Natural killer cell treated with Interleukin-12 subunit alpha and Interleukin-12 subunit beta and Interleukin-15 and Interleukin-18, amount 100 ng/mL, for 72 hours (primary cell): ENCODE measurements at places on chromosomes 13 and 19. TPM values are rescaled to one million over a fixed set of nuclear protein-coding genes. Genes with fewer than 3 reads are reported as not detected.

The MYO16 gene
- not detected for total RNA-seq

The TPP2 gene
- 60.2 TPM for total RNA-seq

DNA sequence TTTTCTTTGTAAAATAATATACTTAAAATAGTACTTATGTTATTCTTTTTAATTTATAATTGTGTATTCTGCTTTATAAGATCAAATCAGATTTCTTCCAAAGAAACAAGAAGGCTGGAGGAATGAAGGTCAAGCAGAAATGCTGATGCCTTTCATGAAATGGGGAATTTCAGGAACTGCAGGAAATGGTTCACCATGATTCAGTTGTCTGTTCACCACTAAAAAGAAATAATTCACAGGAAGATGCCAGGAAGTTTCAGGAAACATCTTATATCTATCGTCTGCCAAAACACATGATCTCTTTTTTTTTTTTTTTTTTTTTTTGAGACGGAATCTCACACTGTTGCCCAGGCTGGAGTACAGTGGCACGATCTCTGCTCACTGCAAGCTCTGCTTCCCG is 15.7 kb upstream of the SCEL start:
- H3K27ac ChIP-seq = no peak overlapping the region
- H3K27me3 ChIP-seq = peaks cover 23% of the 10 kb centered on the region
- DNase-seq = no peak
- H3K36me3 ChIP-seq = no peaks in the 10 kb centered on the region
- no peaks in the 10 kb centered on the region for H3K4me1 ChIP-seq
- no peak overlapping the region for H3K4me3 ChIP-seq

GRCh38 chr19:3045191-3045590 is 16.1 kb upstream of the TLE2 start:
- no peaks in the 10 kb centered on the region for H3K36me3 ChIP-seq
- no peak for DNase-seq
- H3K4me3 ChIP-seq = no peak overlapping the region

DNA sequence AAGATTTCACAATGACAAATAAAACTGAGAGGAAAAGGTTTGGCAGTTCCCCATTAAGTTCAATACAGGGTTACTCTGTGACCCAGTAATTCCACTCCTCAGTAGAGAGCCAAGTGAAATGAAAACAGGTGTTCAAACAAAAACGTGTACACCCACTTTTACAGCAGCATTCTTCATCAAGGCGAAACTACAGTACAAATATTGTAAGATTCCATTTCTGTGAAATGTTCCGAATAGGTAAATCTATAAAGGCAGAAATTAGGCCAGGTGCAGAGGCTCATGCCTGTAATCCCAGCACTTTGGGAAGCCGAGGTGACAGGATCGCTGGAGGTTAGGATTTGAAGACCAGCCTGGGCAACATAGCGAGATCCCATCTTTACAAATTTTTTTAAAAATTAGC is 8.9 kb upstream of the GDF15 start:
- DNase-seq = no peak
- H3K4me1 ChIP-seq = peaks cover 17% of the 10 kb centered on the region
- H3K27ac ChIP-seq = peak overlapping the region; percentile 66
- H3K4me3 ChIP-seq = no peak overlapping the region
- H3K27me3 ChIP-seq = no peaks in the 10 kb centered on the region
- no peaks in the 10 kb centered on the region for H3K36me3 ChIP-seq

GRCh38 chr13:24272452-24273161 is 36.8 kb upstream of the C1QTNF9 start:
- no peak for DNase-seq
- peak overlapping the region; percentile 86 for H3K27ac ChIP-seq
- peaks cover 10% of the 10 kb centered on the region for H3K36me3 ChIP-seq
- peaks cover 78% of the 10 kb centered on the region for H3K4me1 ChIP-seq
- no peaks in the 10 kb centered on the region for H3K27me3 ChIP-seq

The CRX gene
- total RNA-seq = not detected

The CHERP gene
- 64.1 TPM for total RNA-seq
